ENCODE measurements at places on chromosomes 1 and 21. TPM values are rescaled to one million over a fixed set of nuclear protein-coding genes. Genes with fewer than 3 reads are reported as not detected.

DNA sequence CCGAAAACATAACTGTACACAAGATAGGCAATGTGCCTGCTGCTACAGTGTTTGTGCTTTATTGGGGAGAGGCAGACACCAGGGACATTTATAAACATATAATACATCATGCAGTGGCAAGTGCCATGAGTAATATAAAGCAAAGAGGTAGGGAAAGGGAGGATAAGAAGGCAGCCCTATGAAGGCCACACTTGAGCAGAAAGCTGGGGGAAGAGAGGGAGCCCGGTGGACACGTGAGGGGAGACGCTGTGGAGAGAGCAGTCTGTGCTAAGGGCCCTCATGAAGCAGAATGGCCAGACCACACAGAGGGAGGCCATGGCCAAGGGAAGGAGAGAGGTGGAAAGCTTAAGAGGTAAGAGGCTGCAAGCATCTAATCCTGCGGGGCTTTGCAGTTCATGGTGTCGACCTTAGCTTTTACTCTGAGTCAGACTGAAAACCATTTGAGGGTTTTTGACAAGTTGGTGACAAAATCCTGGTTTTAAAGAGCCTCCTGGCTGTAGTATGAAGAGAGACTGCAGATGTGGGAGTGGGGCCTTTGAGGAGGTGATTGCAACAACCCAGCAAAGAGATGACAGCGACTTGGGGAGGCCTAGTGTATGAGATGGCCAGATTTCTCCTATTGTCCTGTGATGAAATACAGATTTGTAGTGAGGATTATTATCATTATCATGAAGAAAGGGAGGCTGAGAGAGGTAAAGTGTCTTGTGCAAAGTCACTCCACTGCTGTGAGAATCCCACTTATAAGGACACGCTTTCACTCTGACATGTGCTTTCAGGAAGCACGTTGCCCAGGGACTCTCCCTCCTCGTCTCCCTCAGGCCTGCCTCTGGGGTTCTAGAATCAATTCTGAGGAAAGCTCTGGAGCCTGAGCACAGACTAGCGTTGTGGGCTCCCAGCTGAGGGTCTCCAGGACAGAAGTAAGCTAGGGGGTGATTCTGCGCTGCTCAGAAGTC, 192.9 kb downstream of the RHOU start:
- no peak for DNase-seq

DNA sequence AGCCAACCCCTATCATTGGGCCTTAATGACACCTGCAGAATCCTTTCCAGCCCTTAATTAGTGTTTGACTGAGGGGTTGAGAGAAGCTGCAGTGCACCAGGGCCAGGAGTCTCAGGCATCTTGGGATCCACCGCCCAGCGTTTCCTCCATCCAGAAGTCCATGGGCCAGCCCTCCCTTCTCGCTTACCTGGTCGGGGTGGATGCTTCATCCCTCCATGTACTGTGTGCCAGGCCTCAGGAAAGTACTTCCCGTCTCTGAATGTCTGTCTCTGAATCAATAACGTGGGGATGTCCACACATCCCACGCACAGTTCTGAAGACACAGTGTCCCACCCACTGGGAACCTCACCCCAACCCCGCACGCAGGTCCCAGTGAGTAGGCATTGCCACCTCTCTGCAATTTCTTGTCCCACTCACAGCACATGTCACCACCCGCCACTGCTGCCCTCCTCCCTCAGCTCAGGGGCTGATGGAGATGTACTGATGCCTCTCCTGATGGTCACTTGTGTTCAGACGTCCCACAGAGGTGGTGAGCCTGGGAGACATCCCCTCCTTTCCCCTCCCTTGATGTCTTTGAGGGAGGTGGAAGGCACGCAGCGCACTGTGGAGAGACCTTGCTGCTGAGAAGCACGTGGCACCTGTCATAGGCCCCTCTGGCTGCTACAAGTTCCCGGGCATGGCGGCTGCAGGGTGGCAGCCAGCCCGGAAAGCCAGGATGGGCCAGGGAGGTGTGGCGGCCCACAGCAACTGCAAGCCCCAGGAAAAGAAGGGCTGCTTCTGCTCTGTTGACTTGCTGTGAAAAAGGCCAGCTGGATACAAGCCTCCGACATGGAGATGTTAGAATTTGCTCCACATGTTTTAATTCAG, 29.4 kb upstream of the PRSS38 start:
- no peak for DNase-seq

DNA sequence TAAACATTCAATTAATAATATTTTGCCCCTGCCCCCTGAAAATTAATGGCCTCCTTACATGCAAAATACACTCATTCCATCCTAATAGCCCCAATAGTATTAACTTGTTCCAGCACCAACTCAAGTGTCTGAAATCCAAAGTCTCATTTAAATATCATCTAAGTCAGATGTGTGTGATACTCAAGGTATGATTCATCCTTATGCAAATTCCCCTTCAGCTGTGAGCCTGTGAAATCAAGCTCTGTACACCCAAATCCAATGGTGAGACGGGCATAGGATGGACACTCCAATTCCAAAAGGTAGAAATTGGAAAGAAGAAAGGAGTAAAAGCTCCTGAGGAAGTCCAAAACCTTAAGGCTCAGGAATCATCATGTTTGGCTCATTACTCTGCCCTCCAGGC, 83.5 kb downstream of the HHAT start:
- no peak for DNase-seq

DNA sequence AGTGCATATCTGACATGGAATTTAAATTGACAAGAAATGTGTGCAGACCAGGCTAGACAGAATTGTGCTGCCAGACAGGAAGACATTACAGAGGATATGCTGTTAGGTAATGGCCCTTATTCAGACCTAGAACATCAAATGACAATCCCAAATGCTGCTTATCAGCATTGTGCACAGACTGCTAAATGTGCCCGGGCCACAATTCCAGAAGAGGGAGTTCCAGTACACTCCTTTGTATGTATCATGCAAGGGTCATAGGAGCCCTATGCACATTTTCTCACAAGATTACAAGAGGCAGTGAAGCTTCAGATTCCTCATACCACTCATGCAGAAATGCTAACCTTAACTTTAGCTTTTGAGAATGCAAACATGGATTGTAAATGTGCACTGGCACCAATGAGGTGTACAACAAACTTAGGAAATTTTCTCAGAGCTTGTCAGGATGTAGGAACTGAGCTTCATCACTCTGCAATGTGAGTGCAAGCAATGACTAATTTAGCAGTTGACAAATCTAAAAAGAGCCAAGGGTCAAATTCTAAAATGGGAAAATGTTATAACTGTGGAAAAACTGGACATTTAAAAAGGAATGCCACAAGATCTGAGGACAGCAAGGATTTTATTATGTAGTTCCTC, 273.5 kb downstream of the COL11A1 start:
- DNase-seq, result no peak

GRCh38 chr1:54125386-54126070, 27.3 kb downstream of the CDCP2 start:
- no peak for DNase-seq

GRCh38 chr1:27887215-27888021, 15.1 kb downstream of the THEMIS2 start:
- peak; percentile 67 for DNase-seq

DNA sequence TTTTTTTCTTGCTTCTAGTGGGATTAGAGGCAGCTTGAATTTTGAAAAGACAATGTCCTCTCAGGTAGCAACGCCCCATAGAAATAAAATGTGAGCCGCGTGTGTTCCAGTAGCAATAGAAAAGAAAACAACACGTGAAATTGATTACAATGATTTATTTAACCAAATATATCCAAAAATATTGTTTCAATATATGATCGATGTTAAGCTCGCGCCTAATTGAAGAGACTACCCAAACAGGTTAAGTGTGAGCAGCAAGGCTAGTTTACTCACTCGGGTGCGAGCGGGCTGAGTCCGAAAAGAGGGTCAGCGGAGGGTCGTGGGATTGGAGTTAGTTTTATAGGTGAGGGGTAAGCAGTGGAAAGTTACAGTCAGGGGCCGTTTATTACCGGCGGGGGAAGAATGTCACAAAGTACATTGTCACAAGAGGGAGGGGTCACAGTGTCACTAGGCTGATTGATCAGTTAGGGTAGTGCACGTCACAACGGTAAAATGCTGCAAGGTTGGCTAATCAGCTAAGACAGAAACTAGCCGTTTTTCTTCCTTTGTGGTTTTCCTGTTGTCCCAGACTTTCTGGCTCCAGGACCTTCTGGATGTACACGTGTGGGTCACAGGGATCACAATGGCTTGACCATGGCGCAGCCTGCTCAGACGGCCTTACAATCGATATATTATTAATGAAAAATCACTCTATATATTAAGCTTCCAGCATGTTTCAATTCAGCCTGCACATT, 697 bp upstream of the ZNF670 start:
- no peak for DNase-seq

DNA sequence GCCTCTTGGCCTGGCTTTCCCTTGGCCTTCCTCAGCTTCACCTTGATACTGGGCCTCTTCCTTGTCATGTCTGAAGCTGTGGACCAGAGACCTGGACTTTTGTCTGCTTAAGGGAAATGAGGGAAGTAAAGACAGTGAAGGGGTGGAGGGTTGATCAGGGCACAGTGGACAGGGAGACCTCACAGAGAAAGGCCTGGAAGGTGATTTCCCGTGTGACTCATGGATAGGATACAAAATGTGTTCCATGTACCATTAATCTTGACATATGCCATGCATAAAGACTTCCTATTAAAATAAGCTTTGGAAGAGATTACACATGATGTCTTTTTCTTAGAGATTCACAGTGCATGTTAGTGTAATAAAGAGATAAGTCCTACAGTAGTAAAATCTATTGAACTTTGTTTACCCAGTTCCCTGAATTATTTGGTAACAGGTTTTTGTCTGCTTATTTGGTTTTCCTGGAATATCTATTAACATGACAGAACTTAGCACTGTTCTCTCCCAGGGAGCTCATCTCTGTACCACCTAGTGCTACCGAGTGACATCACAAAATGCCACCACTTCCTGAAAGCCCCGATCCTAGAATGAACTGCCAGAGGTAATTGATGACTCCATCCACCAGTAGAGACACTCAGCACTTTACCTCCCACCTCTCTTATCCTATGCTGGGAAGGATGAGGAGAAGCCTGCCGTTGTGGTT, 22.2 kb downstream of the UBE2T start:
- DNase-seq, result no peak

DNA sequence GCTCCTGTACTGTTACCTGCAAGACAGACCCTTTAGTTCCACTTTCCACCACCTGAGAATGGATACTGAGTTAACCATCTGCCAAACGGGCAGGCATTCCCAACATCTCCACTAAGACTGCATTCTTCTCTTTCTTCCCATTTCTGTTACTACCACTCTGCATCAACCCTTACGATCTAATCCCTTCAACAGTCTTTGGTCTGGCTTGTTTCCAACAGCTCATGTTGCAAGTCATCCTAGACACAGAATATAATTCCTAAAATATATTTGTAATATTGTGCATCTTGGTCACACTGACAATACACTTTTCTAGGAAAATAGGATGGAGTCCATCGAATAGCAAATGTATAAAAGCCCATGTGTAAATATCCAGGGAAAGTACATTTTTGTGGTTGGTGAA, 166.7 kb downstream of the SIPA1L2 start:
- no peak for DNase-seq

GRCh38 chr1:205211839-205212536, 486 bp upstream of the DSTYK start:
- DNase-seq, result no peak

DNA sequence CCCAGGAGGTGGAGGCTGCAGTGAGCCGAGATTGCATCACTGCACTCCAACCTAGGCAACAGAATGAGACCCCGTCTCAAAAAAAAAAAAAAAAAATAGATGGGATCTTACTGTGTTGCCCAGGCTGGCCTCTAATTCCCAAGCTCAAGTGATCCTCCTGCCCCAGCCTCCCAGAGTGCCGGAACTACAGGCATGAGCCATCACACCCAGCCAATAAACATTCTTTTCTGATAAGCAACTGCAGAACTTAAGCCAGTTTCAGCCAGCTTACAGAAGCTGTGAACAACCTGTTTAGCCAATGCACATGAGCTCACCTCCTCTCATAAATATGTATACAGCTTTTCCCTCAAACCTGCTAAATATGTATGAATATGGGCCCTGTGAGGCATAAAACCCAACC, 3.1 kb upstream of the MIIP start:
- DNase-seq, result no peak

DNA sequence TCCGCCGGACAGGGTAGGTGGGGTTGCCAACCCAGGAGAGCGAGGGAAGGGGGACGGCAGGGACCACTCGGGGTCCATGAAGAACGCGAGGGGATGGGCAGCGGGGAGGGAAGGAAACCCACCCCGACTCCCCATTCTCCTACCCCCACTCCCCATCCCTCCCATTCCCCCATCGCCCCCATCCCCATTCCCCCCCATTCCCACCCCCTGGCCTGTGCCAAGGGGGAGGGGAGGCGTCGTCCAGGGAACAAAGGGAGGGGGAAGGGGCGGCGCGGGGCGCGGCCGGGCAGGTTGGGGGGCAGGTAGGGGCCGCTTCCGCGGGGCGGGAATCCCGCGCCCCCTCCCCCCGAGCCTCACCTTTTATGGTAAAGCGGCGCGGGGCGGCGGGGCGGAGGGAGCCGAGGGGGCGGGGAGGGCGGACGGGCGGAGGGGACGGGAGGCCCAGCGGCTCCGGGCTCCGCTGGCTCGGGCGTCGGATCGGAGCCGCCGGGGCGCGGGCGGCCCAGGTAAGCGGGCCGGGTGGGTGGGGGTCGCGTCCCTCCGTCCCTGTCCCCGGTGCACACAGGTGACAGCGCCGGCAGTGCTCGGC, at the start of gene FBLIM1:
FBLIM1 (plus strand) TSS at position 453 of the 589 bp plus-strand sequence. CDS start 6,189 bp downstream, outside the sequence.
- no peak for DNase-seq

GRCh38 chr1:17569200-17570139, 30.0 kb downstream of the ARHGEF10L start:
- DNase-seq, result no peak

GRCh38 chr1:210250998-210251679, 18.5 kb downstream of the SERTAD4 start:
- DNase-seq, result peak; percentile 6

The LPAR3 gene
- 4.1 TPM for total RNA-seq

The CR2 gene
- total RNA-seq, result 6.7 TPM

The MX2 gene
- 107 TPM for total RNA-seq

The ANXA9 gene
- 0.17 TPM for total RNA-seq

The TARBP1 gene
- total RNA-seq, result 25.8 TPM

The ATP6V1G3 gene
- not detected for total RNA-seq

The LRRC71 gene
- total RNA-seq, result not detected
